ENCODE measurements at places on chromosomes 6 and 20. TPM values are rescaled to one million over a fixed set of nuclear protein-coding genes. Genes with fewer than 3 reads are reported as not detected.

GRCh38 chr6:119303164-119303887 is 46.2 kb downstream of the MAN1A1 start:
- no peaks in the 10 kb centered on the region for H3K27me3 ChIP-seq
- H3K36me3 ChIP-seq, result peaks cover 15% of the 10 kb centered on the region
- H3K27ac ChIP-seq, result no peak overlapping the region
- H3K4me1 ChIP-seq, result no peaks in the 10 kb centered on the region
- no peak overlapping the region for H3K4me3 ChIP-seq
- no peak for DNase-seq

GRCh38 chr20:53244711-53245110 is 272.6 kb downstream of the TSHZ2 start:
- H3K27ac ChIP-seq, result no peak overlapping the region
- DNase-seq, result no peak
- no peaks in the 10 kb centered on the region for H3K27me3 ChIP-seq
- H3K4me3 ChIP-seq, result no peak overlapping the region
- H3K4me1 ChIP-seq, result no peaks in the 10 kb centered on the region

- no peaks in the 10 kb centered on the region for H3K36me3 ChIP-seq
- H3K27ac ChIP-seq, result peak overlapping the region; percentile 61
- H3K4me1 ChIP-seq, result peaks cover 12% of the 10 kb centered on the region
- no peaks in the 10 kb centered on the region for H3K27me3 ChIP-seq
Measured at GRCh38 chr20:49187330-49187850, 744 bp downstream of the STAU1 start.

DNA sequence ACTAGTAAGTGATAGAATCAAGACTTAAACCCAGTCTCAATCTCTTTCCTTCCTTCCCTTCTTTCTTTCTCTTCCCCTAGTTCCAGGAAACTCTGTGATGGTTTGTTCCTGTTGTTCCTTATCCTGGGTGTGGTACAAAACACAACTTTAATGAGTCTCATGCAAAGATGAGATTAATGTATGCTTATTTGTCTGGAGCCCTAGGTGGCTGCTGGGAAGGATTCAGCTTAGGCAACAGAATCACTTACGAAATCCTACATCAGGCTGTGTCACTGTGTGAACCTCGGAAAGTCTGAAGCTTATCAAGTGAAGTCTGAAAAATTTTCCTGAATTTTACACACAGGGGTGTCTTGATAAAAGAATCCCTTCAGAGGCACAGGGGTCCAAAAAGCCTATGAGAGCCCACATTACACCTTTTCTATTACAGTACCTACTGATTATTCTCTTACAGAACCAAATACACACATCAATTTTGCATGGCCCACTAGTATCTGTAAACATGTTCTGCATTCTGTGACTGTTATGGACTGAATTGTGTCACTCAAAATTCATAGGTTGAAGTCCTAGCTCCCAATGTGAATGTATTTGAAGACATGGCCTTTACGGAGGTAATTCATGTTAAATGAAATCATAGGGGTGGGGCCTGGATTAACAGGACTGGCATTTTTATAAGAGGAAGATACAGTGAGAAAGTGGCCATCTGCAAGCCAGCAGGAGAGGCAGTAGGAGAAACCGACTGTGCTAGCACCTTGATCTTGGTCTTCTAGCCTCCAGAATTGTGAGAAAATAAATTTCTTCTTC is 144.7 kb downstream of the MYB start:
- H3K4me3 ChIP-seq, result no peak overlapping the region
- H3K36me3 ChIP-seq, result no peaks in the 10 kb centered on the region
- H3K27me3 ChIP-seq, result no peaks in the 10 kb centered on the region
- DNase-seq, result no peak
- H3K27ac ChIP-seq, result no peak overlapping the region

DNA sequence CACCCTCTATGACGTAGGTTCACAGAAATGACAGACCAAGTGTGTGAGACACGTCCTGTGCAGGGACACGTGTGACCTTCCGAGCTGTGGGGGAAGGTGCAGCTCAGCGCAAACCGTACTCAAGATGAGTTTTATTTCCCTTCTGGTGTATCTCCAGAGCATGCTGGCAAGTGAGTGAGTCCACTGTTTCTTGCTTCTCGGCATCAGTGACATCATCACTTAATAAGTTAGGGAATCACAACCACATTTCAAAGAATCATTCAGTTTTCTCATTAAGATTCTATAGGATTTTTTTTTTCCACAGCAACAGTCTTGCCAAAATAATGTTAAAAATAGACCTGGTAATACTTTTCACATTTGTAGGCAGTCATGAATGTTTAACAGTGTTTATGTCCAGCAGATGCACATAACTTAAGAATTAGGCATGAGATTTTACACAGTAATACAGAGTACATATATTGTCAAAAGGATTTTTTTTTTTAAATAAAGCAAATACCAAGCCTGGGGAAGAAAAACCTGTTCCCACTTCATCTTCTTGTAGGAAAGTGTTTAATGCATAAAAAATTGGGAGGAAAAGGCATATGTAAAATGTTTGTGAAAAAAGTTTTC is 417.8 kb downstream of the CDC5L start:
- H3K4me1 ChIP-seq, result no peaks in the 10 kb centered on the region
- H3K27me3 ChIP-seq, result no peaks in the 10 kb centered on the region
- DNase-seq, result no peak

The DEFB124 gene
- not detected for total RNA-seq

The FAM209B gene
- 2.9 TPM for total RNA-seq

DNA sequence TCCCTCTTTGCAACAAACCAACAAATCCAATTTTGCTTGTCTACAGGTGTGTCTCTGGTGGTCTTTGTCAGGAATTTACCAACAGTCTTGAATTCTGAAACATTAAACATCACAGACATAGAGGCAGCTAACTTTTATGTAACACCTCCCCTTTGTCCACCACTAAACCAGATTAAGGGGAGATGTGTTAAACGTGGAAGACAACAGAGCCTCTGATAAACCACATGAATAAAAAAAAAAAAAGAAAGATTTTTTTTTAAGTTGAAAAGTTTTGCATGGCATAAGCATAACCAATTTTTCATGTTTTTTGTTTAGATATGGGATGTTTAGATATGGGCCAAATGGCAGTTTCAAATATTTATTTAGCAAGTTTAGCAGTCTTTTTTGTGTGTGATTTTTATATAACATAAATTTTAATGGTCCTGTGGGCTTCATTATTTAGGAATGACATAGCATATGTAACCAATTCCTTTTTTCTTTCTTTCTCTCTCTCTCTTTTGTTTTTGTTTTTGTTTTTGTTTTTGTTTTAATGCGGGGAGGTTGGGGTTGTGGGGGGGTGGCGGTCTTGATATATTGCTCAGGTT is 60.7 kb upstream of the BTN3A2 start:
- H3K36me3 ChIP-seq, result no peaks in the 10 kb centered on the region
- H3K27ac ChIP-seq, result peak overlapping the region; percentile 42
- no peak overlapping the region for H3K4me3 ChIP-seq
- no peak for DNase-seq
- H3K27me3 ChIP-seq, result no peaks in the 10 kb centered on the region

Data from T-cell (primary cell).